Stimulated activated CD8-positive, alpha-beta memory T cell treated with anti-CD3 and anti-CD28 coated beads, Interleukin-2, amount 100 ng/mL, for 1 hour (primary cell): ENCODE measurements at places on chromosomes 12 and 14.

GRCh38 chr14:79016828-79017505 is 846.8 kb downstream of the NRXN3 start:
- DNase-seq: no peak

GRCh38 chr12:131437706-131438492 is 273.0 kb upstream of the SFSWAP start:
- DNase-seq: no peak

GRCh38 chr12:6935371-6936193 is 7.8 kb downstream of the ATN1 start:
- no peak for DNase-seq

DNA sequence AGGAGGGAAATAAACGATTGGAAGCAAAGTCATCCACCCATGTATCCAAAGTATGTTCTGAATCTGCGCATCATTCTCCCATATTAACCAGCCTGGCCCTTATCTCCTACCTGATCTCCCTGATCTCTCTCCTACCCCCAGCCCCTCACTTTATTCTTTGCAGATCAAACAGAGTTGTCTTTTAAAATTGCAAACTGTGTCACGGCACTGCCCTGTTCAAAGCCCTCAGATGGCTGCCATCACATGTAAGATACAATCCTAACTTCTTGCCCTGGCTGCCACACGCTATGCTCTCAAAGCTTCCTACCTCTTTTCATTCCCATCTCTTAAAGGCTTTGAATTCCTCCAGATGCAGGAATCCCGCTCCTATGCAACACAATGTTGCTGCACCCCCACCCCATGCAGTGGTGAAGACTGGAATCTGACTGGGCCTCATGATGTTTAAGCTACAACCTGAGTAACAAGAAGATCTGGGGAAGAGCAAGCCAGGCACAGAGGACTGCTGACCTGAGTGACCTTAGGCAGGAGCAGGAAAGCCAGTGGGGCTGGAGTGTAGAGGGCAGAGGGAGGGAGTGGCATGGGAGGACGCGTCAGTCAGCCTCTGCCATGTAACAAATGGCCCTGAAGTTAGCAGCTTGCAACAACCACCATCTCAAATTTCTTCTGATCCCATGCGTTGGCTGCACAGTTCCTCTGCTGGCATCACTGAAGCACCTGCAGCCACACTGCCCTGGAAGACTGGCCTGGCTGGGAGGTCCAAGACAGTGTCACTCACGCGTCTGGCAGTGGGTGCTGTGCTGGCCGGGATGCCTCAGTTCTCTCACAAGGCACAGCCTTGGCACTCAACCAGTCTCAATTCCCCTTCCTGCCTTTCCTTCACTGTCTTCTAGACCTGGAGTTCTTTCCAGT is 382.8 kb downstream of the BCL11B start:
- no peak for DNase-seq

DNA sequence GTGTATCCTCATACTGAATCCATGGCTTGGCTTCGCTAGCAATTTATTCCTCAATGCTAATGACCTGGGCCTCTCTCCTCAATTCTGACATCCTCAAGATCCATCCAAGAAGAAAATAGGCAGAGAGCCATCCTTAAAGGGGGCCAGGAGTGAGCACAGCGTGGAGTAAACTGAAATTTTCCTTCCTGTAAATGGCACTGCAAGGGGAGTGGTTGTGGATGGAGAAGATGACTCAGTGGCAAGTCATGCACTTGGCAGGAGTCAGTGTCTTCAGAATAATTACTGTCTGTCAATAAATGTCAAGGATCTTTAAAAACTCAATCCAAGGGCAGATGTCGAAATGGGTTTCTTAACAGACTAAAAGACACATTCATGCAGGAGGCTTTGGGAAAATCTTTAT is 88.0 kb upstream of the TMEM132C start:
- DNase-seq: no peak

DNA sequence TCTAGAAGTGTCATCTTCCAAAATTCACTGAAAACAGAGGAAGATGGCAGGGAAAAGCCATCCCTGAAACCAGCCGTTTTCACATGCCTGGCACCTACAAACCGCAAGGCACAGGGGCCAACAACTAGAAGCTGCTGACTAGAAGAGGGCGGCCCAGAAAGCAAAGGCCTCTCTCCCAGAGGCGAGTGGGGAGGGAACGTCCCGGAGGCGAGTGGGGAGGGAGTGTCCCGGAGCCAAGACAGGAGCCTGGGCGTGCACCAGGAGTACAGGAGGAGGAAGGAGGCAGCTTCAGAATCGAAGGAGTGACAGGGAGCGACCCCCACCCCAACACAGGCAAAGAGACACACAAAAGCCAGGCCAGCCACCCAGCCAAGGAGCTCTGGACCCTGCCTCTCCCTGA is 21.0 kb downstream of the ANKLE2 start:
- DNase-seq: no peak

DNA sequence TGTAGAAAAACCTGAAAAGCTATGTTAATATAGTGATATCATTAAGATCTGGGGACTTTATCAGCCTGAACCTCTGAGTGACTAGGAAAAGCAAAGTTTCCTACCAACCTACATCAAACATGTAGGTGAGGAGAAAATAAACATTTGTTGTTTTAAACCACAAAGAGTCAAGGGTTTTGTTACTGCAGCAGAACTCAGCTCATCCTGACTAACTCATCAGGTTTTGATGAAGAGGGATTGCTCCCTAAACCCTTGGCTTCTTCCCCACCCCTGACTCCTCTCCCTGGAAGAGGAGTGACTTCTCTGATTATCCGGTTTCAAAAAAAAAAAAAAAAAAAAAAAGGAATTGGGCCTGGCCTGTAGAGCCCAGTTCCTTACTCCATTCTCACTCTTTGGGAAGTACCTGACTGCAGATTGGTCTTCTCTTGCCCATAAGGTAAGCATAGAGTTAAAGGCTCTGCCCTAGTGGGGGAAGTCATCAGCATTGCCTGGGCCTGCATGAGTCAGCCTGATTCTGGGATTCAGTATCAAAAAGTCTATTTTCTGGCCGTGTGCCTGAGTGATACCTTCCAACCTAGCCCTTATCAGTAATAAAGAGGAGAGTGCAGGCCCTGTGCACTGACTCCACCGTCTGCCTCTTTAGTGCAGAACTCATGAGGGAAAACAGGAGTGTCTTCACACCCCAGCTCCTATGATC is 16.9 kb downstream of the BDKRB1 start:
- no peak for DNase-seq
